ENCODE measurements at places on chromosomes 7 and 10. TPM values are rescaled to one million over a fixed set of nuclear protein-coding genes. Genes with fewer than 3 reads are reported as not detected.

Gene TRPV6
- total RNA-seq, result not detected

Gene PIK3AP1
- 4.7 TPM for total RNA-seq

Gene OR2A1
- not detected for total RNA-seq

DNA sequence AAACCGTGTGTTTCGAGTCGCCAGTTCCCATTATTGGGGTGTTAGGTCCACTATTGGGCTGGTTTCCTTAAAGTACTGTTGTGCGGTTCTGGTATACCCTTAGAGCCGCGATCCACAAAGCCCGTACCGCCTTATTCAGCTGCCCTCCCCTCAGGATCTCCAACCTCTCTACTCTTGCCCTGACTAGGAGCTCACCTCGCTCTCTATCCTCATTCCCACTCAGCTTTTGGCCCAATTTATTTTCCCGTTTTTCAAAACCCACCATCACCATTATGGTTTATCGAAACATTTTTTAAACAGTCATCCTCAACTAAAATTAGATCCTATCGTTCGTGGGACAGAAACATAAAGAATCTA is 461 bp upstream of the ETV1 start:
- no peak overlapping the region for H3K4me3 ChIP-seq
- peaks cover 17% of the 10 kb centered on the region for H3K27me3 ChIP-seq
- H3K36me3 ChIP-seq, result peaks cover 2% of the 10 kb centered on the region
- H3K4me1 ChIP-seq, result no peaks in the 10 kb centered on the region
- no peak overlapping the region for H3K27ac ChIP-seq

DNA sequence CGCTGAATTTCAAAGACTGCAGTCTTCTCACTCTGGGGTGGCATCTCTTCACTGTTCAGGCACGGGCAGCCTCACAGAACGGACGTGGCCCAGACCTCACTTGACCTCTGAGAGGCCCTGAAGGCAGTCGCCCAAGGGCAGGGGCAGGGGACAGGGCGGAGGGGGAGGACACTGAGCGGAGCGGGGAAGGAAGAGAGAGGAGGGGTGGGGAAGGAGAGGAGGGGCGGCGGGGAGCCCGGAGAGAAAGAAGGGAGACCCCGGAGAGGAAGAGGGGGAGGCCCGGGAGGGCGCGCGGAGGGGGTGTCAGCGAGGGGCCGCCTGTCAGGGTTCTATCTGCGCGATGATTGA is 58.7 kb upstream of the COMTD1 start:
- H3K27ac ChIP-seq, result peak overlapping the region; percentile 91
- DNase-seq, result no peak
- no peaks in the 10 kb centered on the region for H3K4me1 ChIP-seq
- no peaks in the 10 kb centered on the region for H3K36me3 ChIP-seq

- H3K27me3 ChIP-seq, result peaks cover 16% of the 10 kb centered on the region
- no peaks in the 10 kb centered on the region for H3K4me1 ChIP-seq
- no peak overlapping the region for H3K4me3 ChIP-seq
- DNase-seq, result no peak
Measured at GRCh38 chr10:3287572-3288445, 115.2 kb upstream of the PITRM1 start.

GRCh38 chr10:99369551-99369950 is 40.4 kb downstream of the CNNM1 start:
- no peaks in the 10 kb centered on the region for H3K36me3 ChIP-seq
- H3K27ac ChIP-seq, result no peak overlapping the region
- peaks cover 32% of the 10 kb centered on the region for H3K27me3 ChIP-seq
- DNase-seq, result no peak

GRCh38 chr7:48289656-48290055 is 118.4 kb downstream of the ABCA13 start:
- H3K27ac ChIP-seq, result no peak overlapping the region
- H3K4me1 ChIP-seq, result no peaks in the 10 kb centered on the region
- H3K27me3 ChIP-seq, result peaks cover 6% of the 10 kb centered on the region
- no peak overlapping the region for H3K4me3 ChIP-seq

DNA sequence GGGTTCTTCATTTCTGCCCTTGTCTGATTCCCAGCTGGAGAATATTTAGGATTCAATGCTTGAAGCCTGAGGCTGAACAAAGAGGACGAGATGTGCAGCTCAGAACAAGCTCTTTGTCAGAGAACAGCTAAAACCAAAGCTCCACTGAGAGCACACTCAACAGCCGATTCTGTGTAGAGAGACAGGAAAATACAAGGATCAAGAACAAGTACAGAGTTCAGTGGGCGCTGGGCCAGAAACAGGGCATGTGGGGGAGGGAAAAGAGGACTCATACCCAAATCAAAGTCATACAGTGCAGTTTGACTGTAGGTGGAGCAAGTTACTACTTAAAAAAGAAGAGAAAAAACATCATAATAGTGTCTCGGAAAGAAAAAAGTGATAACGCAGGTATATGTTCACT is at the start of gene AGMO:
Gene AGMO, minus strand, starts transcription at position 181 of the 400 bp plus-strand sequence.
- no peak for DNase-seq
- no peak within 1 kb of the TSS for H3K27ac ChIP-seq
- H3K36me3 ChIP-seq, result no peaks in the 10 kb centered on the region
- H3K27me3 ChIP-seq, result no peaks in the 10 kb centered on the region
- no peaks in the 10 kb centered on the region for H3K4me1 ChIP-seq
- H3K4me3 ChIP-seq, result no peak within 1 kb of the TSS

- H3K27me3 ChIP-seq, result no peaks in the 10 kb centered on the region
- H3K4me1 ChIP-seq, result no peaks in the 10 kb centered on the region
- H3K36me3 ChIP-seq, result no peaks in the 10 kb centered on the region
- H3K27ac ChIP-seq, result no peak overlapping the region
- DNase-seq, result no peak
Measured at GRCh38 chr10:47349941-47350371, 1.8 kb downstream of the RBP3 start.

- H3K27ac ChIP-seq, result no peak overlapping the region
- H3K36me3 ChIP-seq, result no peaks in the 10 kb centered on the region
- H3K27me3 ChIP-seq, result no peaks in the 10 kb centered on the region
- no peak overlapping the region for H3K4me3 ChIP-seq
- no peak for DNase-seq
Measured at GRCh38 chr10:9015447-9015846, 961.0 kb downstream of the GATA3 start.

GRCh38 chr7:26995666-26996065 is 100.1 kb downstream of the HOXA1 start:
- no peak for DNase-seq
- H3K4me3 ChIP-seq, result no peak overlapping the region
- H3K27me3 ChIP-seq, result peaks cover 4% of the 10 kb centered on the region
- no peak overlapping the region for H3K27ac ChIP-seq
- H3K36me3 ChIP-seq, result no peaks in the 10 kb centered on the region

DNA sequence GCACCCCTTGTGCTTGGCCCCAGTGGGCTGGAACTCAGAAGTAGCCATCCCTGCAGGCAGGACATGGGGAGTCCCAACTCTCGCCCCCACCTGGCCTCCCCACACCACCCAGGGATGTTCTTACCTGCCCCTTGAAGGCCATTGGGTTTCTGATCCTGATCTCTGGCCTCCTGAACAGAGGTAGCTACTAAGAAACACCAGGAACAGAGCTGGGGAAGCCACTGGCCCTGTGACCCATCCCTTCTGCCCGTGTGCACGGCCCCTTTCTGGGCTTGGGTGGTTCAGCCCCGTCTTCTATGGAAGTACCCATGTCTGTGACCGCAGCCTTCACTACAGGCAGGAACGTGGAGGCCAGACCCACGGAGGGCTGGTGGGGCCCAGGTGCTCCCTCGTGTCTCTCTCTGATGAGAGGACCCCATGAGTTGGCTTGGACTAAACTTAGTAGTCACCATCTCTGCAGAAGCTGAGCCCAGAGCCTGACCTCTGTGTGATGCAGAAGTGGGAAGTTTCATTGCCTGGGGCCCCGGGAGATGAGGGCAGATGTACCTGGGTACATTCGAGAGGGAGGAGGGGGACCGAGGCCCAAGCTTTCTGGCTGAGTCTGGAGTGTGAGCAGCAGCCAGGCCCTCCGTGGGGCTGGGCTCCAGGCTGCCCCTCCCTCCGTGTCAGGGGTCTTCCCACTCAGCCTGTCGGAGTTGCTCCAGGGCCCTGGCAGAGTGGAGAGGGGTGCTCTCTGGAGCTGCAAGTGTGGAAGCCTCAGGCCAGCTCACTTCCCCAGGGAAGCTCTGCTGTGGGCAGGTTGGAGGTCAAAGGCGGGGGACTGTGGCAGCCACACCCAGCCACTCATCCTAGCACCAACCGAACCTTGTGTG is 81.0 kb downstream of the MKI67 start:
- no peaks in the 10 kb centered on the region for H3K36me3 ChIP-seq
- H3K4me3 ChIP-seq, result no peak overlapping the region
- H3K27ac ChIP-seq, result peak overlapping the region; percentile 63

GRCh38 chr7:452791-453455 is 66.7 kb downstream of the PDGFA start:
- H3K27ac ChIP-seq, result no peak overlapping the region
- no peaks in the 10 kb centered on the region for H3K36me3 ChIP-seq
- peaks cover 30% of the 10 kb centered on the region for H3K4me1 ChIP-seq
- no peak overlapping the region for H3K4me3 ChIP-seq
- H3K27me3 ChIP-seq, result peaks cover 2% of the 10 kb centered on the region

DNA sequence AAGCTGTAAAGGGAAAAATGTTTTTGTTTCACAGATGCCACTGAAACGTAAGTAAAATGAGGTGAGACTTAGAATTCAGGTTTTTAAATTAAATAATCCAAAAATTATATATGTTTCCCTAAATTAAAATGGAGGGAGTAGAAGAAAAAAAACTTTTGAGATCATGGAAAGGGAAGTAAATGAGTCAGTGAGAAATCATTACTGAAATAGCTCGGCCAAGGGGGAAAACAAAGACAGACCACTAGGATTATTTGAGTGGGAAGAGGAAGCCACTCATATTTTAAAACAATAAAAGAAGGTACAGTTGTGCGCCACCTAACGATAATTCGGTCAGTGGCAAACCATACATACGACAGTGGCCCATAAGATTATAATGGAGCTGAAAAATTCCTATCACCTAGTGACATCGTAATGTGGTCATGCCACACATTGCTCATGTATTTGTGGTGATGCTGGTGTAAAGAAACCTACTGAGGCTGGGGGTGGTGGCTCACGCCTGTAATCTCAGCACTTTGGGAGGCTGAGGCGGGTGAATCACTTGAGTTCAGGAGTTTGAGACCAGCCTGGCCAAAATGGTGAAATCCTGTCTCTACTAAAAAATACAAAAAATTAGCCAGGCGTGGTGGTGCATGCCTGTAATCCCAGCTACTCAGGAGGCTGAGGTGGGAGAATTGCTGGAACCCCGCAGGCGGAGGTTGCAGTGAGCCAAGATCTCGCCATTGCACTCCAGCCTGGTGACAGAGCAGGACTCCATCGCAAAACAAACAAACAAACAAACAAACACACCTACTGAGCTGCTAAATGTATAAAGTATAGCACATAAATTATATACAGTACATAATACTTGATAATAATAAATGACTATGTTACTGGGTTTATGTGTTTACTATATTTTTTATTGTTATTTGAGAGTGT is 64.7 kb downstream of the MKX start:
- no peak for DNase-seq
- no peak overlapping the region for H3K4me3 ChIP-seq
- H3K27me3 ChIP-seq, result peaks cover 9% of the 10 kb centered on the region
- H3K27ac ChIP-seq, result no peak overlapping the region
- H3K36me3 ChIP-seq, result no peaks in the 10 kb centered on the region

- peaks cover 26% of the 10 kb centered on the region for H3K27me3 ChIP-seq
- no peak for DNase-seq
- no peaks in the 10 kb centered on the region for H3K4me1 ChIP-seq
- no peak overlapping the region for H3K4me3 ChIP-seq
- H3K27ac ChIP-seq, result no peak overlapping the region
Measured at GRCh38 chr10:121080281-121080891, 229.2 kb downstream of the WDR11 start.

- H3K4me3 ChIP-seq, result no peak overlapping the region
- DNase-seq, result no peak
- H3K4me1 ChIP-seq, result no peaks in the 10 kb centered on the region
- H3K27me3 ChIP-seq, result peaks cover 7% of the 10 kb centered on the region
- H3K36me3 ChIP-seq, result no peaks in the 10 kb centered on the region
- H3K27ac ChIP-seq, result no peak overlapping the region
Measured at GRCh38 chr10:86313621-86314041, 53.0 kb downstream of the GRID1 start.

GRCh38 chr7:100360135-100360854 is 2.4 kb downstream of the PILRB start:
- peaks cover 12% of the 10 kb centered on the region for H3K4me1 ChIP-seq
- no peak for DNase-seq
- H3K4me3 ChIP-seq, result no peak overlapping the region
- peak overlapping the region; percentile 66 for H3K27ac ChIP-seq

GRCh38 chr7:145151676-145152075 is 315.8 kb upstream of the TPK1 start:
- H3K36me3 ChIP-seq, result no peaks in the 10 kb centered on the region
- H3K27me3 ChIP-seq, result peaks cover 21% of the 10 kb centered on the region
- H3K4me1 ChIP-seq, result no peaks in the 10 kb centered on the region
- H3K4me3 ChIP-seq, result no peak overlapping the region
- no peak for DNase-seq

DNA sequence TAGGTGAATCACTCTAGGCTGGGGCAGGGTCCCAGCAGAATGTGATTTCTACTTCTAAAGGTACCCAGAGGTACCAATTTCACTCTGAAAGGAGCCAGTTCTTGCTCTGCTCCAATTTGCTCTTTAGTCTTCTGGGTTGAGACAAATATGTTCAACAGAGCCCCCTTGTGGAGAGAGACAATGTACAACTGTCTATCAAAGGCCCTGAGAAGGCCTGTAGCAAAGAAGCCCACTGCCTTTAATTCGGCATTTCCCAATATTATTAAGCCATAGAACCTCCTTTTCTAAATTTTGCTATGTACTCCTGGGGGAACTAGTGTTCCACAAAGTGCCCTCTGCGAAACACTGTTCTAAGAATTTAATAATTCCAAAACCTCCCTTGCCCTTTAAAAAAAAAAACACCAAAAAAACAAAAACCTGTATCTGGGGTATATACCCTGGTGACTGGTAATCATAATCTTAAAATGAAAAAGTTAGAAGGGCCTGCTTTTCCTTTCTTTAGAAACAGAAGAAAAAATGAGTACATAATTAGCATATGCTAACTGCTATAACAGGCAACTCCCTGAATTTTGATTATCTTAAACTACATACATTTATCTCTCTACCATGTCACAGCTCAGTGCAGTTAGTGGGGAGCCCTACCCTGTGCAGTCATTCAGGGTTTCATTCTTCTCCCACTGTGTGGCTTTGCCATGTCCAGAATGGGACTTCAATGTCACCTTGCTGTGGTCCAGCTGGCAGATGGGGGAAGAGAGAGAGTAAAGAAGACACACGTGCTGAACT is 160.9 kb upstream of the BMPER start:
- DNase-seq, result no peak
- no peaks in the 10 kb centered on the region for H3K27me3 ChIP-seq
- no peak overlapping the region for H3K27ac ChIP-seq
- peaks cover 2% of the 10 kb centered on the region for H3K36me3 ChIP-seq

DNA sequence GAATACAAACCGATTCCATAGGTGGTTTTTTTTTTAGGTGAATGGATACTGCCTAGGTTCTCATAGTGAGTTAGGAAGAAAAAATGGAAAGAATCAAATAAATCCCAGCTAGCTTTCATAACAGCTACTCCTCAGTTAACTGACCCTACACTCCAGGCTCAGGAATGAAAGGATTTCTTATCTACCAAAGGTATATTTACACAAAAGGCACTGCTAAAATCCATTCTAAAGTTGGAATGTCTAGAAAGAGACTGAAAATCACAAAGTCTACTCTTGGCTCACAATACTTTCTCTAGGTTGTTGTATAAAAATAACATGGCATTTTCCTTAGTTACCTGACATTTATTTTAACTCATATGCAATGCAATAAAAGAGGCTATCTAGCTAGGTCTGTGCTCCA is 375.2 kb downstream of the MAGI2 start:
- DNase-seq, result no peak
- H3K36me3 ChIP-seq, result no peaks in the 10 kb centered on the region
- no peaks in the 10 kb centered on the region for H3K27me3 ChIP-seq
- H3K4me1 ChIP-seq, result no peaks in the 10 kb centered on the region
- no peak overlapping the region for H3K4me3 ChIP-seq
- H3K27ac ChIP-seq, result no peak overlapping the region

Measured in naive thymus-derived CD8-positive, alpha-beta T cell (primary cell).